ENCODE measurements at places on chromosomes 4 and X. TPM values are rescaled to one million over a fixed set of nuclear protein-coding genes. Genes with fewer than 3 reads are reported as not detected.

Gene ZNF630
- 0.38 TPM for total RNA-seq

Gene PNMA6F
- total RNA-seq: not detected

Gene NEIL3
- total RNA-seq: 15.9 TPM

Gene PAK3
- total RNA-seq: not detected

Gene TMSB15A
- total RNA-seq: 0.27 TPM

Gene SCRG1
- not detected for total RNA-seq

Gene CXCL10
- 0.17 TPM for total RNA-seq

Gene MTNR1A
- total RNA-seq: 0.49 TPM

Gene EGFL6
- total RNA-seq: not detected

Gene VEGFC
- total RNA-seq: 15.7 TPM

Gene ARHGAP36
- total RNA-seq: not detected

Gene GALNTL6
- 0.06 TPM for total RNA-seq

Gene STATH
- total RNA-seq: not detected

All from A549 treated with DMSO at 1 μM for 4 hours (cell line).